ENCODE measurements at places on chromosomes 5 and 9. TPM values are rescaled to one million over a fixed set of nuclear protein-coding genes. Genes with fewer than 3 reads are reported as not detected.
A peak's percentile ranks its signal among the peaks of the same experiment; 100 is the strongest.

DNA sequence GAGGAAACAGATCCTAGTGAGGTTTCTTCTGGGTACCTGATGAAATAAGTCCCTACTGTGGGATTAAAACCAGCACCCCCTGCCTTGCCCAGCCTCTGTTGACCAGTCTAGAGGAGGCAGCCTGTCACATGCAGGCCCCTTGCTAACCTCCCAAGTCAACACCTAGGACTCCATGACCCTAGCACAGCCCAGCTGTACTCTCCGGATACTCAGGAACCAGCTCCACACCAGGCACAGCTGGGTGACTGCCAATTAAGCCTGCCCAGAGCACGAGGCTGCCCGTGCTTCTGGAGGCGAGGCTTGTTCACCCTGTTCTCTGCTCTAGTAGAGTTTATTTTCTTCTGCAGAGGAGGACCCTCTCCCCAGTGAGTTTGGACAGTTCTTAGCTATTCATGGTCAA, 92.5 kb downstream of the SNX24 start:
- peak overlapping the region; percentile 35 for H3K27ac ChIP-seq
- no peak overlapping the region for H3K4me3 ChIP-seq
- no peak for DNase-seq
- no peaks in the 10 kb centered on the region for H3K27me3 ChIP-seq

DNA sequence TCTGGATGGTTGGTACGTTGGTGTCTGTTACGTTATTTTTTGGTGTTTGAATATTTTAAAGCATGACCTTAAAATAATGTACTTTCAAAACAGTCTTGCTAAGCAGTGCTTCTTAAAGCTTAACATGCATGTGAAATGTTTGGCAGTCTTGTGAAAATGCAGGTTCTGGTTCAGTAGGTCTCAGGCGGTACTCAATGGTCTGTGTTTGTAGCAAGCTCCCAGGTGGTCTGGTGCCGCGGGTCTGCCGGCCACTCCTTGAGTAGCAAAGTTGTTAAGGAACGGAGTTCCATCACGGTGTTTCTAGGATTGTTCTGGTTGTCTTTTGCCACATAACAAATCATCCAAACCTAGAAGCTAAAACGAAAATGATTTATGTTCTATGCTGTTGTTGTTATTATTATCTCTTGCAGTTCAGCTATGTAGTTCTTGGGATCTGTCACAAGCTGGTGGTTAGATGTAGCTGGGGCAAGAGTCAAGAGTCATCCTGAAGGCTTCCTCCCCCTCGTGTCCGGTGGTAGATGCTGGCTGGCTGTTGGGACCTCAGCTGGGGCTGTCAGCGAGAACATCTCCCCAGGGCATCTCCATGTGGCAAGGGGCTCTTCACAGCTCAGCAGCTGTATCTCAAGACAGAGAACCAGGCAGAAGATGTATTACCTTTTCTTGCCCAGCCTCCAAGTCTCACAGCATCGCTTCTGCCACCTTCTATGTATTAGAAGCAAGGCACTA, 186.8 kb downstream of the PALM2AKAP2 start:
- no peak overlapping the region for H3K4me3 ChIP-seq
- peaks cover 12% of the 10 kb centered on the region for H3K4me1 ChIP-seq
- H3K36me3 ChIP-seq: no peaks in the 10 kb centered on the region
- no peaks in the 10 kb centered on the region for H3K27me3 ChIP-seq
- no peak for DNase-seq

- no peaks in the 10 kb centered on the region for H3K36me3 ChIP-seq
- no peak overlapping the region for H3K27ac ChIP-seq
- H3K4me3 ChIP-seq: no peak overlapping the region
- no peaks in the 10 kb centered on the region for H3K27me3 ChIP-seq
- DNase-seq: no peak
- no peaks in the 10 kb centered on the region for H3K4me1 ChIP-seq
Measured at GRCh38 chr9:76379494-76379893, 14.7 kb downstream of the RFK start.

DNA sequence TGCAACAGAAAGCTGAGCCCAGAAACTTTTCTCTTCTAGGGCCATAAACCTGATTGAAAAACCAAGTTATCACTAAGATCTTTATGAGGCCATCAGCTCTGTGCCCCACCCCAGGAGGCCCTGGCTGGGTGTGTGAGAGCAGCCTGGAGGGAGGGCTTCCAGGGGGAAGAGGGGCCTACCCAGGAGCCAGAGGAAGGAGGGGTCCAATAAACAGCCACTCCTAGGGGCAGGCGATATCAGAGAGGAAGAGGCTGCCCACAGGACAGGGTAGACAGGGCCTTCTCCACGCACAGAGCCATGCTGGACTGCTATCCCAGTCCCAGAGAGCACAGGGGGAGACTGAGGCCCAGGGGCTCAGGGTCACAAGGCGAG, 4.5 kb upstream of the CDX1 start:
- no peak for DNase-seq
- no peak overlapping the region for H3K27ac ChIP-seq
- no peaks in the 10 kb centered on the region for H3K36me3 ChIP-seq

DNA sequence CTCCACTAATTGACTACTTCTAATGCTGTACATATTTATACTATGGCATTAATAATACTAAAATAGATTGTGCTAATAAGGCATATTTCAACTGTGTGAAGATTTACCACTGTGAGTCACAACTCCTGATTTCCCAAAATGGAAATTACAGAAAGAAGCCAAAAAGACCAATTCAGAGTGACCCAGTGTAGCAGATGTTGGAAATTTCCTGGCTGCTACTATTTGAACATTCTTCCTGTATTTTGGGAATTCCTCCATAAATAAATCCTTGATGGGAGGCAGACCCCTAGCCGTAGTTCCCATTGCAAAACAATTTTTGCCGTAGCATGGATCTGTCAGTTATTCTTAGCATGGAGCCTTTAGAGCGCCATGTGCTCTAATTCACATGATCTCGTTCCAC, 11.4 kb upstream of the PRUNE2 start:
- no peaks in the 10 kb centered on the region for H3K27me3 ChIP-seq
- H3K4me3 ChIP-seq: no peak overlapping the region
- no peaks in the 10 kb centered on the region for H3K36me3 ChIP-seq
- H3K27ac ChIP-seq: no peak overlapping the region

DNA sequence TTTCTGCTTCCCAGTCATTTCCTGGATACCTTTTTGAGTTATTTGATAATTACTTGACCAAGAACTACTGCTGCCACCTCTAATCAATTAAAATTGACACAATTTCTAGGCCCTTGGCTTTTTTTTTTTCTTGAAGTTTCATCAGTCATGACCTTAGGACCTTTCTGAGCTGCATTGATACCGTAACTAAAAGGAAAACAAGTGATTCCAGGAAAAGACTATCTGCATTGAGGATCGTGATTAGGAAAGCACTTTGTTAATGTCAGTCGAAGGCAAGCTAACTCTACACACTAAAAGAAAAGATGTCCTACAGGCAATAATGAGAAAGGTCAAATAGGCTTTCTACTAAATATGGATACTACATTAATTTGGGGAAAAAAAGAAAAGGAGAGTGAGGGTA, 69.9 kb downstream of the ARSB start:
- no peak overlapping the region for H3K27ac ChIP-seq
- no peaks in the 10 kb centered on the region for H3K4me1 ChIP-seq
- no peaks in the 10 kb centered on the region for H3K36me3 ChIP-seq
- H3K4me3 ChIP-seq: no peak overlapping the region
- H3K27me3 ChIP-seq: no peaks in the 10 kb centered on the region

- no peak overlapping the region for H3K27ac ChIP-seq
- no peaks in the 10 kb centered on the region for H3K4me1 ChIP-seq
- H3K4me3 ChIP-seq: no peak overlapping the region
- no peaks in the 10 kb centered on the region for H3K27me3 ChIP-seq
- H3K36me3 ChIP-seq: no peaks in the 10 kb centered on the region
Measured at GRCh38 chr9:12680757-12681156, 12.4 kb upstream of the TYRP1 start.

- no peaks in the 10 kb centered on the region for H3K27me3 ChIP-seq
- peaks cover under 1% of the 10 kb centered on the region for H3K36me3 ChIP-seq
- H3K4me3 ChIP-seq: no peak overlapping the region
- H3K4me1 ChIP-seq: peaks cover 14% of the 10 kb centered on the region
Measured at GRCh38 chr9:534886-535285, 306.6 kb upstream of the DMRT1 start.

The WNT8A gene
- 0.25 TPM for total RNA-seq

The STPG3 gene
- not detected for total RNA-seq

The FBP2 gene
- total RNA-seq: not detected

The RHOBTB3 gene
- 3.6 TPM for total RNA-seq
